ENCODE measurements at places on chromosomes 5 and 9. TPM values are rescaled to one million over a fixed set of nuclear protein-coding genes. Genes with fewer than 3 reads are reported as not detected.
A peak's percentile ranks its signal among the peaks of the same experiment; 100 is the strongest.

Gene SPINK6
- not detected for total RNA-seq

- DNase-seq: peak; percentile 33
Observed at GRCh38 chr9:22037954-22038690, 29.0 kb upstream of the CDKN2B start.

DNA sequence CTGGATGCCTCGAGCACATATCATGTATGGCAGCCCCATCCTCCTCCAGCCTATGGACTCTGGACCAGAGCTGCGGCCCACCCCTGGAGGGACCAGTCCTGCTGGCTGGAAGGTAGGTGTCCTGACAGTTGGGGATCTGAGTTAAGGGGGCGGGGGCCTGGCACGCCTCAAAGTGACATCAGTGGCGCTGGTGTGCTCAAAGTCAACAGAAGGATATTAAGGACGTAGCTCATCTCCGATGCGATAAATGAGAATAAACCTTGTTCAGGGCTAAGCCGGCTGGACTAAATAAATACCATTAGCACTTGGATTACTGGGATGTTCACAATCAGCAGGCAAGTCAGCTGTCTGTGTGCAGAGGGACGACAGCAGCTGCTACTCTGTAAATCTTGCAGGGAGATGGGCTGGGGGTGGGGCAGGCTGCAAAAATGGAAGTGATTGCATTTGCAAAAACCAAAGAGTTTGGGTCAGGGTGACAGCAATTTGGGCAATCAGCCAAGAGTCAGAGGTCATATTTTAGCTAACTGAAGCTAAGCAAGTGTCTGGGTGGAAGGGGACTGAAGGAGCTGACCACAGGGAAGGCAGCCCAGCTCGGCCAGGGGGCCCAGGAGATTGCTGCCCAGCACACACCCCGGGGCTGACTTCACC is 80.0 kb upstream of the LRRTM2 start:
- DNase-seq: no peak

DNA sequence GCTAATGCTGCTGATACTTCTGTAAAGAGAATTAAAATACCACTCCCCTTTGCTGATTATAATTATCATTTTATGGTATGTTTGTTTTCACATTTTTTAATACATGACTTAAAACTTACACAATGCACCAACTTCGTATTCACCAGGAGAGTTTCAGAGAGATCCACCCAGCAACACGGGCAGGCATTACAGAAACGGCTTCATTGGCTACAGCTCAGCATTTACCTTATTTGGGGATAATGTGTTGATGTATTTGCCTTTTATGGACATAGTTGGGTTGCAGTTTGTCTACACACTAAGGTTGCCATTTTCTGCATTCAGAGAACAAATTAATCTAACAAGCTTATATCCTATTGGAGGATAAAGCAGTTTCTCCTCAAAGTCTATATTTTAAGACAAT is 423.6 kb downstream of the PRDM9 start:
- DNase-seq: no peak

Gene ENHO
- 6.1 TPM for total RNA-seq

DNA sequence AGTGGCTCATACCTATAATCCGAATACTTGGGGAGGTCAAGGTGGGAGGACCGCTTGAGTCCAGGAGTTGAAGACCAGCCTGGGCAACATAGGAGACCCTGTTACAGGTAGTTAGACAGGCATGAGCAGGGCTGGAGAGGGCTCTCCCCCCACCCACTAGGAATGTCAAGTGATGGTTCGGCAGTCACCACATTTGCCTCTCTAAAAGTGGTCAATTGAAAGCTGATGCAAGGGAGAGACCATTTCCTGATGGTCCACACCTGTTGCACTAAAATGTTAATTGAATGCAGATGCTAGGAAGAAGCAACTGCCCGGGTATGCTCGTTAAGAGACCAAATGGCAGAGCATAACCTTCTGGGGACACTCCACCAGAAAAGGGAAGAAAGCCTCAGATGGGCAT is 82.7 kb downstream of the SFXN1 start:
- DNase-seq: no peak

Gene KDM3B
- total RNA-seq: 65.1 TPM

GRCh38 chr5:103561685-103562452 is 720 bp downstream of the NUDT12 start:
- DNase-seq: no peak

- DNase-seq: no peak
Observed at GRCh38 chr9:86909388-86909787, 37.9 kb downstream of the GAS1 start.

DNA sequence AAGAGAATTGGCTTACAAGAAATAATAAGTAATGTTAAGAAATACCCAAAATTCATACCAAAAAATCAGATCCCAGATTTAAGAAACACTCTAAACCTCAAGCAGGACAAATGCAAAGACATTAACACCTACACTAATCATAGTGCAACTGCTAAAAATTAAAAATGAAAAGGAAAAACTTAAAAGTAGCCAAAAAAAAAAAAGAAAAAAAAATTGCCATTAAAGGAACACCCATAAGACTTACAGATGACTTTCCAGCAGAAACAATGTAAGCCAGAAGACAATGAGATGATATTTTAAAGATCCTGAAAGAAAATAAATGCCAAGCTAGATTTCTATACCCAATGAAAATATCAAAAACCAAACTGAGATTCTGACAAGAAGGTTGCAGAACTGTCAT is 101.5 kb downstream of the DENND1A start:
- no peak for DNase-seq

Gene CTSV
- total RNA-seq: 15.5 TPM

GRCh38 chr9:114390952-114391351 is 3.2 kb upstream of the AKNA start:
- DNase-seq: no peak
